Esophagus mucosa (tissue), 1 donor: ENCODE measurements at places on chromosomes 16 and 17. TPM values are rescaled to one million over a fixed set of nuclear protein-coding genes. Genes with fewer than 3 reads are reported as not detected.

DNA sequence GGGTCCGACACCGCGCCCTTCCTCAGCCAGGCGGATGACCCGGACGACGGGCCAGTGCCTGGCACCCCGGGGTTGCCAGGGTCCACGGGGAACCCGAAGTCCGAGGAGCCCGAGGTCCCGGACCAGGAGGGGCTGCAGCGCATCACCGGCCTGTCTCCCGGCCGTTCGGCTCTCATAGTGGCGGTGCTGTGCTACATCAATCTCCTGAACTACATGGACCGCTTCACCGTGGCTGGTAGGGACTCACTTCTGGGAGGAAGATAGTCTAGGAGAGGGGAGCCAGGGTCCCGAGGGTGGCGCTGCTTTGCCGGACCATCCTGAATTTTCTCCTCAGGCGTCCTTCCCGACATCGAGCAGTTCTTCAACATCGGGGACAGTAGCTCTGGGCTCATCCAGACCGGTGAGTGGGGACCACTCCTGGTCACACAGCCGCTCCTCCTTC, 601 bp downstream of the SPNS1 start:
- peak; percentile 24 for ATAC-seq

- ATAC-seq = no peak
Measured at GRCh38 chr16:56222474-56222997, 31.2 kb downstream of the GNAO1 start.

GRCh38 chr16:23362460-23363317, 60.6 kb downstream of the SCNN1B start:
- peak; percentile 63 for ATAC-seq

The C16orf95 gene
- total RNA-seq = 6.5 TPM

DNA sequence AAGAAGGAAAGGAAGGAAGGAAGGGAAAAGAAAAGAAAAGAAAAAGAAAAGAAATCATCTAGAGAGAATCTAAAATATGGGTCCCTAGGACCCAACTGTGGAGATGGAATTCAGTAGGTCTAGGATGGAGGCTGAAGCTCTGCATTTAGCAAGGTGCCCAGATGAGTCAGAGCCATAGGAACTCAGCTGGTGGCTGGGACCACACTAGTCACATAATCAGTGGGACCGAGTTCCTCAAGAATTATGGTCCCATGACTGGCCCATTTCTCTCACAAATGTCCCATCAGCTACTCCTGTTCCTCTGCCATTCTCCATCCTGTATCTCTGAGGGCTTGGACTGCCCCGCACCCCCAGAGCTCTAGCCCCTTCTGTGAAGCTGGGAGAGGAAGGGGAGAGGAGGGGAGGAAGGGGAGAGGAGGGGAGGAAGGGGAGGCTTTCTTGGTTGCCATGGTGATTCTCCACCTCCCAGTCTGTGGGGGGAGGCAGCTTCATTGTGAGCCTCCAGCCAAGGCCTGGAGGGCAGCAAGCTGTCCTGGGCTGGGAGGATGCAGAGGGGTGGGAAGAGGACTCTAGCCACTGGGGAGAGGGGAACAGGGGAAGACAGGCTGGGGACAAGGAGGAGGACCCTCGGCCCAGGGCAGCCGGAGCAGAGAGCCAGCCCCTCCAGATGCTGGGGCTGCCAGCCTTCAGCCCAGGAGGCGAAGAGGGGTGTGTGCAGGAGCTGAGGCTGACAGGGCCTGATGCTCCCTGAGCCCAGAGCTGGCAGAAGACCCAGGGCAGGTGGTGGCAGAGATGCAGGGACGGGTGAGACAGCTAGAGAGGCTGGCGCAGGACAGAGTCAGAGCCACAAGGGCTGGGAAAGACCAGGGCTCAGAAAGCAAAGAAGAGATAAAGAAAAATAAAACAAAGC, 37.8 kb upstream of the LHX1 start:
- ATAC-seq = no peak

The VAT1L gene
- 0.08 TPM for total RNA-seq
